ENCODE measurements at places on chromosomes 3 and 15. TPM values are rescaled to one million over a fixed set of nuclear protein-coding genes. Genes with fewer than 3 reads are reported as not detected.

GOLGA8T gene
- 0.65 TPM for total RNA-seq

ADPRH gene
- 10.1 TPM for total RNA-seq

DNA sequence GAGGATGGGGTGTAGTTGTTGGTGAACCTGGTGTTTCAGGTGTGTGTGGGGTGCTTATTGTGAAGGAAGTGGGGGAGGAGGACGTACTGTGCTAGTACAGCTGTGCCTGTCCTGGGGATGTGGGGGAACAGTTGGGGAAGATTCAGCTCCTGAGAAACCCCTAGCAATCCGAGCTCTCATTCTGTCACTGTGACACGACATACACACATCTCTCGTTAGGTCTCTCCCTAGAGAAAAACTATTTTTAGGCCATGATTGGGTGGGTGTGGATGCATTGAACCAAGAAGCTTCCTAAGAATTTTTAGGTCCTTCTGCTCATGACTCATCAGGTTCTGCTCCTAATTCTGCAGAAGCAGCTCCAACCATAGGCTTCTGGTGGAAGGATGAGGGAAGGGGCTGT is 54.3 kb downstream of the SLC30A4 start:
- no peak for DNase-seq

DNA sequence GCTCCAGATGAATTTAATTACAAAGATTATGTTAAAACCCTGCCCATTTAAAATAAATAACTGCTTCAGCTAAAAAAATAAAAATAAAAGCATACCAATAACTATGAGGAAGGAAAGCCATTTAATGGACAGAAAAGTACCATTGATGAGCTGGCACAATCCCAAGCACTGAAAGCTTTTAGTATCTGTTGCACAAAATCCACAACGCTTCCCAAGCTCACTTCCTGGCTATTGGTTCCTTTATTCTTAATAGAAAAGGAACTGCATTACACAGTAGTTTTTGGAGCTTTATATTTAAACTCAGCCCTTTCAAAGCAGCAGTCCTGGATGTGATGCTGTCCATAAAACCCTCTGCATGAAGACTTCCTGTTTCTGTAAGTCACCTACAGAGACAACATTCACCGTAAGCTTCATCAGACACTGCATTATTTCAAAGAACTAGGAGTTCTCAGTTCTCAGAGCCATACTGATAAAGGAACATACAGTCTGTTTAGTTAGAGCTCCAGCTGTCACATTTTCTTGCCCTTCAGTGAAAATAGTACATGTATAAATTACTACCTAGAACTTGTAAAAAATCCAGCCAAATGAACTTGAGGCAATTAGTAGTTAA is 81.5 kb downstream of the CSNK1G1 start:
- no peak for DNase-seq

DNA sequence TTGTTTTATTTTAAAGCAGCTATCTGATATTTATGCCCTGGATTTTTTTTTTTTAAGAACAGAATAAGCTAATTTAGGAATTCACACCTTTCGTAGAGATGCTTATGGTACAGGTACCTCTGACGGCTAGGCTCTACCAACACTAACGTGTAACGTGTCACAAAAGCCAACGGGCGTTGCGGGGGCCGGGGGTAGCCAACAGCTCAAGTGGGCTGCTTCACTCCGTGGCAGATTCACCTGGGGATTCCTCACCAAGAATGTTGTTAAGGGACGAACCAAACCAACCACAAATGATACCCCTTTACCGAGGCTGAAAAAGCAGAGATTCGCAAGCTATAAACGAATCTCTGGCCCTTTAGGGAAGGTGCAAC is 1.0 kb downstream of the TMCC1 start:
- DNase-seq, result no peak

- no peak for DNase-seq
Observed at GRCh38 chr3:180802837-180803236, 109.6 kb upstream of the FXR1 start.

Data from Right ventricle myocardium inferior (tissue), 1 donor.